ENCODE measurements at places on chromosomes 5 and 9. TPM values are rescaled to one million over a fixed set of nuclear protein-coding genes. Genes with fewer than 3 reads are reported as not detected.

GRCh38 chr5:159514229-159514810, 184.0 kb upstream of the IL12B start:
- no peaks in the 10 kb centered on the region for H3K36me3 ChIP-seq
- no peak overlapping the region for H3K27ac ChIP-seq
- peaks cover 17% of the 10 kb centered on the region for H3K27me3 ChIP-seq
- H3K4me3 ChIP-seq: no peak overlapping the region
- H3K4me1 ChIP-seq: peaks cover 8% of the 10 kb centered on the region

- peaks cover 90% of the 10 kb centered on the region for H3K36me3 ChIP-seq
- no peak overlapping the region for H3K4me3 ChIP-seq
- no peak overlapping the region for H3K27ac ChIP-seq
- DNase-seq: no peak
Observed at GRCh38 chr9:2041736-2042135, 26.6 kb downstream of the SMARCA2 start.

FOXD4L5 gene
- total RNA-seq: 0.20 TPM

DNA sequence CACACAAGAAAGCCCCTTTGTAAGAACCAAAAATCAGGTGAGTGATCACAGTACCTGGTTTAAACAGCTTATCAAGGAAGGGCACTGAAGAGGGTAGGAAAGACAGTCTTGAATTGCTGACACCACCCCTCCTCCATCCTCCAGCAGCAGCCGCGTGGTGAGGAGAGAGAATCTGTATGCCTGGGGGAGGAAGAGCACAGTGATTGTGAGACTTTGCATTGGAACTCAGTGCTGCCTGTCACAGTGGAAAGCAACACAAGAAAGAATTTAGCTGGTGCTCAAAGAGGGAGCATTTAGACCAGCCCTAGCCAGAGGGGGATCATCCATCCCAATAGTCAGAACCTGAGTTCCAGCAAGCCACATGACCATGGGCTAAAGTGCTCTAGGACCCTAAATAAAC, 11.6 kb upstream of the STX17 start:
- H3K27me3 ChIP-seq: peaks cover 29% of the 10 kb centered on the region
- H3K36me3 ChIP-seq: no peaks in the 10 kb centered on the region
- no peak overlapping the region for H3K4me3 ChIP-seq
- H3K4me1 ChIP-seq: no peaks in the 10 kb centered on the region
- no peak for DNase-seq

HAVCR2 gene
- total RNA-seq: 62.4 TPM

DNA sequence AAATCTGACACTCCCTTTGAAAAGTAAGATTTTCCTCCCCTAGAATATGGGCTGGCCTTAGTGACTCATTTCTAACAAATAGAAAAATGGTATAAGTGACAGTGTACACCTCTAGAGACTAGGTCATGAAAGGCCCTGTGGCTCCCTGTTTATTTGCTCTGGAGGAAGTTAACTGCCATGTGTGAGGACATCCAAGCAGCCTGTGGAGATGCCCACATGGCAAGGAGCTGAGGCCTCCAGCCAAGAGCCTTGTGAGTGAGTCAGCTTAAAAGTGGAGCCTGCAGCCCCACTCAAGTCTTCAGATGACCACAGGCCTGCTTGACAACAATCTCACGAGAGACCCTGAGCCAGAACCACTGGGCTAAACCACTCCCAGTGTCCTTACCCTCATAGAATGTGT, 128.1 kb upstream of the LHFPL2 start:
- no peaks in the 10 kb centered on the region for H3K27me3 ChIP-seq
- no peak overlapping the region for H3K4me3 ChIP-seq
- peaks cover 3% of the 10 kb centered on the region for H3K4me1 ChIP-seq
- DNase-seq: no peak

C9orf153 gene
- total RNA-seq: not detected

DNA sequence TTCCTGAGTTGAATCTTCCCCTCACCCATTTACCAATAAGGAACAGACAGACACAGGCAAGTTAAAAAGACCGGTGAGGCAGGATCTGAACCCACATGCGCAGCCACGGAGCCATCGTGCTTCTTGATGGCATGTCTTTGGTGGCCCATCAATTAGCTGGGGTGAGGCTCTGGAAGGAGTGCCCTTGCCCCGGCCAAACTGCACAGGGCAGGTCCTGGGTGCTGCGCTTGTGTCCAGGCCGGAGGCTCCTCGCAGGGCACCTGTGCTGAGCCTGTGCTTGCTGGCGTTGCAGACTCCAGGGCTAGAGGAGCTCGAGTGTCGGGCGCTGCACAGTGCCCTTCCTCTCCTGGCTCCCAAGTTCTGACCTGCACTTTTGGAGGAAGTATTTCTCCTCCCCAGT, 66.4 kb downstream of the PSMB7 start:
- H3K36me3 ChIP-seq: peaks cover 34% of the 10 kb centered on the region
- no peak overlapping the region for H3K4me3 ChIP-seq
- H3K27ac ChIP-seq: no peak overlapping the region
- H3K27me3 ChIP-seq: no peaks in the 10 kb centered on the region
- no peak for DNase-seq

RFESD gene
- total RNA-seq: 6.4 TPM

DNA sequence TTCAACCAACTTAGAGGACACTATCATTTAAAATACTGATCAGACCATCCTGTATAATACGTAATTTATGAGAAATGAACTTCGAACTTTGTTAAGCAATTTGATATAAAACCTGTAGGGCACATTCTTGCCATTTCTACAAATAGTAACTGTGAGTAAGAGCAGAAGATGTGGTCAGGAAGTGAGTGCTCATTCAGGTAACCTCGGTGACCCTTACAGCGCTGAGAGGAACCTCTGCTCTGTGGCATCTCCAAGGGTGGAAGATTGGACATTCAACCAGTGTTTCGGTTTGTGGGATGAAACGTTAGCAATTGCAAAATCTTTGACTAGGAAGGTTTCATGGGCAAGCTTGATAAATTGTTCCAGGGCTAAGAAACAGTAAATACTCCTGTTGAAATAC, 194.8 kb upstream of the IRX2 start:
- H3K4me1 ChIP-seq: no peaks in the 10 kb centered on the region
- no peak for DNase-seq
- no peaks in the 10 kb centered on the region for H3K27me3 ChIP-seq
- no peaks in the 10 kb centered on the region for H3K36me3 ChIP-seq
- H3K4me3 ChIP-seq: no peak overlapping the region
- no peak overlapping the region for H3K27ac ChIP-seq

KLHL9 gene
- 18.0 TPM for total RNA-seq

PRSS3 gene
- total RNA-seq: not detected

DIRAS2 gene
- total RNA-seq: not detected
